Progenitor cell of endocrine pancreas (in vitro differentiated cells): ENCODE measurements at places on chromosomes 2 and 18. TPM values are rescaled to one million over a fixed set of nuclear protein-coding genes. Genes with fewer than 3 reads are reported as not detected.

DNA sequence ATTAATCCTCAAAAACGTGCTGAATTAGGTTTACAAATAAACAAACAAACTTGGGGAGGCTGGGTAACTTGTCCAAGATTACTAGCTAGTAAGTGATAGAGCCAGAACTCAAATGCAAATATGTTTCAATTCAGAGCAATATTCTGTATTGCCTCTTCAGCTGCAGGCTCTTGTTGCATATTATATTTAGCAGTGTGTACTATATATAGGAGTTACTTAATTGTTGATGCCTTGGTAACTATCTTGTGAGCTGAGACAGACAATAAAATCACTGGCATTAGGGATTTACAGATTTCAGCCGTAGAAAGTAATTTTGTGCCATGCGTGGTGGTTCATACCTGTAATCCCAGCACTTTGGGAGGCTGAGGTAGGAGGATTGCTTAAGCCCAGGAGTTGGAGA is 10.2 kb upstream of the ANKRD12 start:
- DNase-seq = no peak

DNA sequence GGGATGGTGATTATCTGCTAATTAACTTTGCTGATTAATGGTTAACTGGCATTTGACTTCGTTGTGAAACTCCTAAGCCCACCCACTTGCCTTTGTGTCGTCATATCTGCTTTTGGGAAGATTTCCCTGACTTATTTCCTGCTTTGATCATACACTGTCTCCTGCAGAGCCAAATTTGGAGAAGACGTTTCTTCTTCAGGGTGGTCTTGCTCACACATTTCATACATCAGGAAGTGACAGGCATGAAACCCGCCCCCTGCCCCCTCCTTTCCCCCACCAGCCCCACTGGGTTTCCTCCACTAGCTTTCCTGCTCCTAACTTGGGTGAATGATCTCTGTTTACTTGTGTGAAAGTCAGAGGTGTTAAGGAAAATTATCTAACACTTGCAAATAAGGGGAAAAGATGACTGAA is 300.1 kb downstream of the TSN start:
- no peak for DNase-seq

DNA sequence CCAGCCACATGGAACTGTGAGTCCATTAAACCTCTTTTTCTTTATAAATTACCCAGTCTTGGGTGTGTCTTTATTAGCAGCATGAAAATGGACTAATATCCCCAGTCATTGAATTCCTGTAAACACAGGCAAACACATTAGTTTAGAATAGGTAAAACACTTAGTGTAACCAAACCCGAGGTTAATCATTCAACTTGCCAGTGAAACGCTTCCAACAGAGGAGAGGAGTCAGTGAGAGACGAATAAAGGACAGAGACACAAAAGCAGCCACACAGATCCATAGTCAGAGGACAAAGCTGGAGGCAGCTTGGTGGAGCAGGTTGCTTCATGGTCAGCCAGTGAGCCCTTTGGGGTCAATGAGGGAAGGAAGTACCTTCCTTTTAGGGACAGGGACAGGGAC is 348.1 kb downstream of the TGIF1 start:
- no peak for DNase-seq

DNA sequence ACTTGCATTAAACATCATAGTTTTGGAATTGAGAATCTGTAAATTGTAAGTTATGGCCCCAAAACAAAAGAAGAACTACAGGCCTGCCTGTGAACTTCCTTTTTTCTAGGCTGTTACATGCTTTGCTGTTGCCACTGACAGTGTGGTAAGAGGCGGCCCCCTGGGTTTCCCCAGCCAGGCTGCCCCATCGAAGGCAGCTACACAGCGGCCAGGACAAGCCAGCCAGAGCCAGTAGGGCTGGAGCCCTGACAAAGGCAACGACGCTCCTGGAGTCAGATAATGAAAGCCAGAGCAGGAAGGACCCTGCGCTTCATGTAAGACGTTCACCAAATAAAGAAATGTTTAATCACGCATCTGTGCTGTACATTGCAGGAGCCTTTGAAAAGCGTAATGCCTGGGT is 55.0 kb downstream of the ANKRD44 start:
- DNase-seq = no peak

GRCh38 chr2:88212251-88212790 is 42.2 kb downstream of the THNSL2 start:
- DNase-seq = no peak

DNA sequence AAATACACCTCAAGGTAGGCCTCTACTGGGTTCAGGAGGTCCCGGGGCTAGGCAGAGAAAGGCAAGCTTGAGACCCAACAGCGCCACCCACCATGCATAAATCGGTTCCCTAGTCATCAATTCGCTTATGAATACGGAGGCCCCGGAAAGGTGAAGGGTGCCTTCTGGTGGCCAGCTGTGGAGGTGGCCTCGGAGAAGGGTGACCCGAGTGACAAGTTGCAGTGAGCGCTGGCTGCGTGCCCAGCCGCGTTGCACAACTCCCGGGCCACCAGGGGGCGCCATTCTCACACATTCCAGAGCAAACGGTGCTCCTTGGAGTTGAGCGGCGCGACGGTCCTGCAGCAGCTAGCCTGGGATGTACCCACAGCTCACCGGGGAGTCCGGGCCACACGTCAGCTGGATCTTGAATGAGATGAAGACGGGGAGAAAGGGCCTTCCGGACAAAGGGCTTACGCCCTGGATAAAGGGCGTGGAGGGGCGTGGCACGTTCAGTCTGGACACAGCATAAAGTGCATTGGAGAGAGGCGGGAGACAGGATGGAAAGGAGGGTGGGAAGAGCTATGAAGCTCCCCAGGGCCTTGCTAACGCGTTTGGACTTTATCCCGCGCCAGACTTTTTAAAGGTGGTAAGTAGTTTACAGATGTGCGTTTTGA is 20.4 kb downstream of the TMSB10 start:
- peak; percentile 95 for DNase-seq

Gene GALNT13
- total RNA-seq = 7.2 and 8.3 TPM in 2 replicates

Gene LOXL3
- total RNA-seq = 23.4 and 24.2 TPM in 2 replicates

Gene ERFE
- 0.91 and 1.3 TPM in 2 replicates for total RNA-seq
